ENCODE measurements at places on chromosomes 6 and 20. TPM values are rescaled to one million over a fixed set of nuclear protein-coding genes. Genes with fewer than 3 reads are reported as not detected.
A peak's percentile ranks its signal among the peaks of the same experiment; 100 is the strongest.

DNA sequence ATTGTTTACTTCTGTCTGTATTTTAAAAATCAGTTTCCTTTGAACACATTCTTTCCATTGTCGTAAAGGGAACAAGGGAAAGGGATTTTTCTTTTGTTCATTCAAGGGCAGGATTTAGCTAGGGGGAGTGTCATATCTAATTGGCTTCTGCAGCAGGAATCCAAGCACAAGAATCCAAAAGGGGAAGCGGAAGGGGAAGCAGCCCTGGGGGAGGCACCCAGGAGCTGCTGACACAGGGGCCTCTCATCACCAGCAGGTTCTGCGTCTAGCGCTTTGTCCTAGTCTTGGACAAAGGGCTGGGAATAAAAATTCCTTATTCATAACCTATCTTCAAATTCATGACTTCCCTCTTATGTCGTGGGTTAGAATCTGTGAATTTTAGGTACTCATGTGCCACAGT lies 13.7 kb downstream of the RIPK1 start:
- no peak for DNase-seq

DNA sequence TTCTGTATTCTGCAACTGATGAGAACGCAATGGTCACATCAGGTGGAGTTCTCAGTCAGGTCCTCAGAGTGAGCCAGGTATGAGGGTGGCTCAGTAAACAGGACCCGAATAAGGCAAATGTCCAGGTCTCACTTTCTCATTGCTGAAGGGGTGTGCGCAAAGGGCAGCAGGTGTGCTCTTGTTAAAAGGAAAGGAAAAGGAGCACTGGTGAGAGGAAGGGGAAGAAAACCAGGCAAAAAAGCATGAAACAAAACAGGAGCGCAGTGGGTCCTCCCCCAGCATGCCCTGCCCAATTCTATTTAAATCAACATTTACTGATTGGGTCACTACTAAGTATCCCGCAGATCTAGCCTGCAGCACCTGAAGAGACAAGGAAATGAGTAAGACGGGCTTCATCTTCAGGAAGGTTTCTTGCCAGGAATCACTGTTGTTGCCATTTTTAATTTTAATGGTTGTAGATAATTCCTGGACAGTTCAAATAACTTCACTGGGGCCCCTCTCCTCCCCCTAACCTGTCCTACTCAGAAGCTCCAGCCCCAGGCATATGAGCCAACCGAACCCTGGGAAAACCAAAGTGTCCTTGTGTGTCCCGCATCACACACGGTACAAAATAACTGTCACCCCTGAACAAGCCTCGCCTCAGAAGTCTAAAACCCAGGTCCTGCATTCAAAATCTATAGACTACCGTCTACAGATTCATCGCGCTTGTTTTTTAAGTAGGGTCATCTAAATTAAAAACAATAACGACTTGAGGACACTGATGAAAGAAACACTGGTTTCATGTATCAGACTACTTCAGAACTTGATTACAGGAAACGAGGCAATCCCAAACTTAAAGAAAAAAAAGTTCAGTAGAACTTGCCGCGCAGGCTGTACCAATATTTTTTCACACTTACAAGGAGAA lies 980 bp downstream of the MBOAT1 start:
- no peak for DNase-seq

DNA sequence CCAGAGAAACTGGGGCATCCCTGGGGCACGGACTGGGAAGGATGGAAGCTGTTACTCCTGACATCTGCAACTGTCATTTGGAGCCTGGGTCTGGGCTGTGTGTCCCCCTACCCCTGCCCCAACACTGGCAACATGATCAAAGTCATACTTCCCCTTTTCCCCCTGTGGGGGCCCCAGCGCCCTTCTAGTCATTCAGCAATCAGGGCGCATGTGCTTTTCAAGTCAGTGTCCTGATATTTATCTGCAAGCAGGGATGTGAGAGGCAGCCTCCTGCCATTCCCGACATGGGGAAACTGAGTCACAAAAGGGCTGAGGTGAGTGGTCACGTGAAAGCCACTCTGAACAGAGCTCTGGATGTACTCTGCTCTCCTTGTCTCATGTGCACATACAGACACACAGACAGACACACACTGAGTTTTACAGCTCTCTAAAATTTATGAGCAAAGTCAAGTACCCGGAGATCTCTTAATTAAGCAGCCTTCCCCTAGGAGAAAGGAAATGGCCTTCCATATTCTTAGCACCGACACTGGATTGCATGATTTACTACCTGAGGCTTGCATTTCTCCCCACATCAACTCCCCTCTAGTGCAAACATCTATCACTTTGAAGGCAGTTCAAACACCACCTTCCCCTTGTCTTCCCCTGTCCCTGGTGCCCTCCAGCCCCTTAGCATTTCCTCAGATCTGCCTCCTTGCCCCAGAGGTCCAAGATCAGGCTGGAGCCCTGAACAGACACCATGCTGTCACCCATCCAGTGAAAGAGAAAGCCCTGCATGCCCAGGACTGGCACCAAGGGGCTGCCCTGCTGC lies 170.7 kb downstream of the CDC5L start:
- DNase-seq: no peak

The SLC22A16 gene
- total RNA-seq: not detected

DNA sequence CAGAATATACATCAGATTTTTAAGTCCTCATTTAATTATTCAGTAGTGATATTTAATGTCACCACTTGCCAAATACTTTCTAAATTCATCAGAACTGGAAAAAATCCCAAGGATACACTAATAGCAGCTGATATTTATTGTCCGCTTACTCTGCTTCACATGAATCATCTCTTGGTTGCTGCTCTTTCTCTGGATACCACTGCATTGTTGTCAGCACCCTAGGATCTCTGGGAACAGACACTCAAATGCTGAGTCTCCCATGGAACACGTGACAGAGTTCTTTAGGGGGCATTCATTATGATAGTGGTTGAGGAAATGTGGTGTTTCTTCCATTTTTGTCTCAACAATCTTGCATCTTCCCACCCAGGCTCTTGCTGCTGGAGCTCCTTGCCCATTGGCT lies 318.0 kb downstream of the RFPL4B start:
- DNase-seq: no peak

The SLC25A27 gene
- not detected for total RNA-seq

The OLIG3 gene
- not detected for total RNA-seq

DNA sequence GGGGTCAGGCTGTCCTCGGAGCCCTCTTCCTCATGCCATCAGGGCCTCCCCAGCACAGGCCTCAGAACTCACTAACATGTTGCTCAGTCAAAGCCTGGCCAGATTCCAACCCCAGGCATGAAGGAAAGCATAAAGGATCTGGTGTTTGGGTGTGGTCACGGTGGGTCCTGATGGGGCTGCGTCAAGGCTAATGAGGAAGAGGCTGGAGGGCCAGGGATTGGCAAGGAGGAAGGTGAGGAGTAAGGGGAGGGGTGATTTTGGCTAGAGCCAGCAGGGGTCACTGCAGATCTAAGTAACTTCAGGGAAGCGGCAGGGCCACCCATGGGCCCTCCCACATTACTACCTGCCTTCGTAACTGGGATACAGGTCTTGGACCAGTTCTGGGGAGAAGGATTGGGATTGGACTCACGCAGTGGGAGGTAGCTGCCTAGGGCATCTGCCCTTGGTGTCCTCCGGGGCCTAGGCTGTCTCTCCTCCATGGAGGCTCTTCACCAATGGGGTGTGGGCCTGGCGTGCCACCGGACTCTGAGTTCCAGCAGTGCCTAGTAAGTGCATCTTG lies 36.2 kb upstream of the MRPS18A start:
- peak; percentile 72 for DNase-seq

- DNase-seq: no peak
Observed at GRCh38 chr20:12700701-12701100, 308.1 kb upstream of the SPTLC3 start.

GRCh38 chr6:14310960-14311359 lies 193.4 kb downstream of the CD83 start:
- DNase-seq: no peak

DNA sequence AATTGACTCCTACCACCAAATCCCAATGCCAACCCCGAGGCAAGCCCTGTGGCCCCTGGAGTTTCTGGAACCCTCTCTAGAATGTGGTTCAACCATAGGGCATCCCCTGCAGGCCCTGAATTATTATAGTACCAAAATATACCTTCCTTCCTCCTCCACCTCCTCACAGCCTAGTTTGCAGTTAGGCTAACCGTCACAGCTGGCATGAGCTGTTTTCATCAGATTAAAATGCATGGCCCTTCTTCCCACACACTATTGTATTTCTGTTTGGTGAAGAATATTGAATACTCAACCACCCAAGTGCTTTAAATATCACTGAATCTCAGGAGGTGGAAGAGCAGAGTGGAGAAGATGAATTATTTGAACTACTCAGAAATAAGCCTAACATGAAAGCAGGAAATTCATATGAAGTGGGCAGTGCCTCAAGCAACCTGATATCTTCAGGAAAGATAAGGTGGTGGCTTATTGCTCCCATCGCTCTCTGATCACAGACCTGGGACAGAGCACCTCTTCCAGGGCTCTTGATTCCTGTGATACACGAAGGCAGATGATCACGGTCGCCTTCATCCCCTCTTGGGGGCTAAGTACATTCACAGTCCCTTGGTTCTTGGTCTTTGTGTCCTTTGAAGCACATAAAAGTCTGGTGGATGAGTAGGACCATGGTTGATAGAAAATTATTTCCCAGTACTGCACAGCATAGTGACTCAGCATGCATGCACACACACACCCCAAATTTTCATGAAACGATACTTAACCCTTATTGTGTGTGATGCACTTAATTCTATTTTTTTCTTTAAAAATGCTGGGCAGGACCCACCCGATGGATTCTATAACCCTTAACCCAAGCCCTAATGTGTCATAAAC lies 90.9 kb downstream of the PSMG4 start:
- no peak for DNase-seq

- no peak for DNase-seq
Observed at GRCh38 chr20:24818056-24818455, 131.0 kb upstream of the CST7 start.

- no peak for DNase-seq
Observed at GRCh38 chr6:74991573-74992332, 214.1 kb downstream of the COL12A1 start.

DNA sequence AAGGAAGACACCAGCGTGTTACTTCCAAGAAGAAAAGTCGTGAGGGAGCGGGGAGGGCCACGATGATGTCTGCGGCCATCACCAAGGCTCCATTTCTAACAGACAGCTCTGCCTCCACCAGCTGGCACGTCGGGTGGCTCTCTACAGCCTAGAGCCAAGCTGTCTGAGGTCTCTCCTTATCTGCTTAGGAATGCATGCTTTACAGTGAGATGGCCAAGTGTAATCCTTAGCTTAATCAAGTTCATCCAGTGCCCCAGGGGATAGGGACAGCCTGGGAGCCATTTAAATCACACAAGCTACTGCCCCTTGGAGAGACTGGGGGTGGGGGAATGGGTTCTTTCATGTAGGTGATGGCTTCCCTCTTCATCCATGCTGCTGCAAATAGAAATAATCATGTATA lies 213.8 kb upstream of the CST7 start:
- no peak for DNase-seq

DNA sequence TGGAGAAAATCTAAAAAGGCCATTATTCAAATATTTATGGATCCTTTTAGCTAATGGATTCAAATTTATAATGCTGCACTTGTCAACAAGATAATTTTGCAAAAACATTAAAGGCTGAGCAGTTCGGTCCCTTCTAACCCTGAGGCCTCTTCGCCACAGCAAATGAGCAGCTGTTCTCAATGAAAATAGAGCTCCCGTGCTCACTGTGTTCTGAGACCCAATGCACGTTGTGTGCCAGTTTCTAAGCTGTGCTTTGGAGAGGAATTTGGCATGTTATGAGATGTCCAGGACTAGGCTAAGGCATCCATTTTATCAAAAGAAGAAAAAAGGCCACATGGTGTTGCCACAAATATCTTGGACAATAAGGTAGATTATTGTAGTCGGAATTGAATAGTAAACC lies 220.1 kb upstream of the TSHZ2 start:
- no peak for DNase-seq

DNA sequence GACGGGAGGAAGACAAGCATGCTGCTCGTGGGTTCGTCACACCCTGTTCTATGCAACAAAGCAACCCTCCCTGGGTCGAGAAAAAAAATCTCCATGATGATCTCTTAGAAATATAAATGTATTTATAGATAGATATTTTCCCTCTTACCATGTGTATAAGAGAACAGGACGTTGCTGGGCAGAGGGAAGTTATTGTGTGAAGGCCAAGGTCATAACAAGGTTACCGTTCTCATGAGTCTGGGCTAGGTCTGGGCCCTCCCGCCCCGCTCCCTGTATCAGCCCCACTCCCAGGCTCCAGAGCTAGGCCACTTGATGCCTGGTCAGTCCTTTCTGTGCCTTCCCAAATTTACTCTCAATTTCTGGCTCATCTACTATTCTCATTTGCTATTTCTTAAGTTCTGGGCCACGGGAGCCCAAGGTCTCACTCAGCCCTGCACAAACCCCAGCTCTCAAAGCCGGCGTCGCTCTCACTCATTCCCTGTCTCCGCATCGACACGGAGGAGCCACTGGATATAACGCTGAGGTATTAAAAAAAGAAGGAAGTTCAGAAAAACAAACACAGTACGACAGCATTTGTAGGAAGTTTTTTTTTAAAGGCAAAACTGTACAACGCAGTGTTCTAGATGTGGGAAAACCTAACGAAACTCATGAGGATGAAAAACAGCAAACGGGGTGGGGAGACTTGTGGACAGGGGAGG lies 96.8 kb downstream of the PSMG4 start:
- DNase-seq: no peak

GRCh38 chr6:106875782-106876321 lies 98.7 kb downstream of the CD24 start:
- no peak for DNase-seq

DNA sequence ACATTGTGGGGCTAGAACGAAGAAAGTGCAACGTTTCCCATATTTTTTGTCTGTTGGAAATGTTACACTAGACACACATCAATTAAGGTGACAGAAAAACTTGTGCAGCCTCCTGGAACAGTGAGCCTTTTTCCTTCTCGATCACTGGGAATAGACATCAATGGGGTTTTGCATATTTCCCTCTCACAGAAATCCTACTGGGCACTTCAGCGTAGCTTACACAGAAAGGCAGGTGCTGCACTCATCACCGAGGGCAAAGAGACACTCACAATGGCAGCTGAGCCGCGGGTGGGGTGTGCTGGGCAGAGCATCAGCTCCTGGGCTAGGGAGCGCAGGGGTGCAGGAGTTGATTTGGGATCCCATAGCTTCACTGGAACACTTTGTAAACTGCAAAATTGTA lies 64.5 kb downstream of the THBS2 start:
- DNase-seq: no peak

DNA sequence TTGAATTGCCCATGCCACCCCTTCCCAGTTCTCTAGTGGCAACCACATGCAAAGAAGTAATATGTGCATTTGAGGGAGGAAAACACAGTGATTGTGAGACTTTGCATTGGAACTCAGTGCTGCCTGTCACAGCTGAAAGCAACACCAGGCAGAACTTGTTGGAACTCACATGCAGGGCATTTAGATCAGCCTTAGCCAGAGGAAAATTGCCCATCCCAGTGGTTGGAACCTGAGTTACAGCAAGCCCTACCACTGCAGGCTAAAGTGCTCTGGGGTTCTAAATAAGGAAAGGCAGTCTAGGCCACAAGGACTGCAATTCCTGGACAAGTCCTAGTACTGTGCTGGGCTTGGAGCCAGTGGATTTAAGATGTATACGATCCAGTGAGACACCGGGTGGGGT lies 245.3 kb upstream of the UFL1 start:
- no peak for DNase-seq

The CAPN11 gene
- total RNA-seq: 0.27 TPM

Data from CD8-positive, alpha-beta T cell (primary cell).